Hepatocyte (in vitro differentiated cells): ENCODE measurements at places on chromosomes 3 and 15. TPM values are rescaled to one million over a fixed set of nuclear protein-coding genes. Genes with fewer than 3 reads are reported as not detected.
A peak's percentile ranks its signal among the peaks of the same experiment; 100 is the strongest.

DNA sequence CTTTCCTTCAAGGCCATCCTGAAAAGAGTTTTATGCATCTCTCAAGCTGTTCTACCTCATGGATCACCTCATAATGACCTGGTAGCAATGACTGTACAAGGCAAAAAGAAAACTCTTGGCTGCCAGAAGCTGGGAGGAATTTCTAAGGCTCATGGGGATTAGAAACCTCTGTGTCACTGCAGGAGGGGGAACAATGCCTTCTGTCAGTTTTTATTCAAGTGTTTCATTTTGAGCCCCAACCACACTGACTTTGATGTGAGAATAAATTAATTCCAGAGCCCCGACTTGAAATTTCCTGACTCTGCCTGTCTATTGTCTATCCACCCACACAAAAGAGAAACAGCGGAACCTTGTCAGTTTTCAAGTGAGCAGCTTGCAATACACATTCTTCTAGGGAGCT is 58.7 kb upstream of the MRPL3 start:
- H3K4me1 ChIP-seq = no peaks in the 10 kb centered on the region
- peaks cover 18% of the 10 kb centered on the region for H3K27me3 ChIP-seq
- H3K4me3 ChIP-seq = no peak overlapping the region
- no peaks in the 10 kb centered on the region for H3K36me3 ChIP-seq

GRCh38 chr3:108486941-108487340 is 23.5 kb downstream of the MYH15 start:
- no peak overlapping the region for H3K27ac ChIP-seq
- peaks cover 7% of the 10 kb centered on the region for H3K4me1 ChIP-seq
- no peak overlapping the region for H3K4me3 ChIP-seq

DNA sequence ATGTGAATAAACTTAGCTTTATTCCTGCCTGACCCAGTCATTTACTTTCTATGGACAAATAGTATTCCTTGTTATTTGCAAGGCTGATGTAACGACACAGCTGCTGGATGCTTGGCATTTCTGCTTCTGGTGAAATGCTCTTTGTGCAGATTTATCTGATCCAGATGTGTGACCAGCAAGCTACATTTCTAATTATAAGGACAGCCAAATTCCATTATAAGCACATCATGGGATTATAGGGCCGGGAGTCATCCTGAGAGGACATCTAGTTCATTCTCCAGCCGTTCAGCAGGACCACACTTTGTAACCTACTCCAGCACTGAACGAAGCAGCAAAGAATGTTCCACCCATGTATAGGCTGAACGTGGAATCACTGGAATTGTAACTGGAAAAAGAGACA is 42.9 kb downstream of the FNDC3B start:
- no peaks in the 10 kb centered on the region for H3K27me3 ChIP-seq
- H3K4me3 ChIP-seq = no peak overlapping the region
- peak overlapping the region; percentile 76 for H3K27ac ChIP-seq

GRCh38 chr3:139222100-139222657 is 121.6 kb upstream of the MRPS22 start:
- H3K27me3 ChIP-seq = no peaks in the 10 kb centered on the region
- no peaks in the 10 kb centered on the region for H3K36me3 ChIP-seq
- no peak overlapping the region for H3K4me3 ChIP-seq
- no peak overlapping the region for H3K27ac ChIP-seq
- no peak for DNase-seq

The ARPP21 gene
- total RNA-seq = not detected in 2 replicates

The PIGB gene
- 9.0 and 12.1 TPM in 2 replicates for total RNA-seq

The HTR3C gene
- not detected in 2 replicates for total RNA-seq
